NCI-H2081 treated with DMSO at 0.1 percent for 48 hours (cell line): ENCODE measurements at places on chromosomes 11 and 22.

DNA sequence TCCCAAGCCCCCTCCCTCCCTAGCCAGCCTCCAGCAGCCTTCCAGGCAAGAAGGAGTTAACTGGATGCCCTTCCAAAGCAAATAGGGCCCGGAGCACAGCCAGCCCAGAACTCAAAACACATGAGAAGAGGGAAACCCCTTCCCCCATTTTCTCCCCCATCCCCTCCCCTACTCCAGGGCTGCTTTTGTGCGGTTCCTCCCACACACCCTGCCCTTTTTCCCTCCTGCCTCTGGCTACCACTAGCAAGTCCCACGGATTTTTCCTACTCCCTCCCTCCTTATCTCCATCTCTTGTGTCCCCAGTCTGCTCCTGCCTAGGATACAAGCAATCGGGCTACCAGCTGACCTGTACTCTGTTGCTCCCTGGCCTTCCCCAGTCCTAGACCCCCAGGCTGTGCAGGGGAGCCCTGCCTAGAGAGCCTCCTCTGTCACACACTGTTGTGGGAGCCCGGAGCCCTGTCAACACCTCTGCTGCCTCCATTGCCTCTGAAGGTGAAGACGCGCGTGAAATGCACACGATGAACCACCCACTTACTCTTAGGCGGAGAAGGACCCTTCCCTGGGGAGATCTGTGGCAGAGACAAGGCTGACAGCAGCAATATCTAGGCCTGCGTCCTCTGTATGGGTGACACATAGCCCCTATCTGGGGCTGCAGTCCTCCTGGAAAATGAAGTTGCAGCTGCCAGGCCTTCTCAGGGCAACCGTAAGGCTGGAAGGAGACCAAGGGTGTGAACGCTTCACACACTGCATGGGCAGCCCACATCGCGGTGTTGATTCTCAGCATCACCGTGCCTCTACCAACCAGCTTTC lies 282.8 kb downstream of the MN1 start:
- DNase-seq: no peak

- no peak for DNase-seq
Observed at GRCh38 chr11:16738947-16739815, 734 bp downstream of the C11orf58 start.

DNA sequence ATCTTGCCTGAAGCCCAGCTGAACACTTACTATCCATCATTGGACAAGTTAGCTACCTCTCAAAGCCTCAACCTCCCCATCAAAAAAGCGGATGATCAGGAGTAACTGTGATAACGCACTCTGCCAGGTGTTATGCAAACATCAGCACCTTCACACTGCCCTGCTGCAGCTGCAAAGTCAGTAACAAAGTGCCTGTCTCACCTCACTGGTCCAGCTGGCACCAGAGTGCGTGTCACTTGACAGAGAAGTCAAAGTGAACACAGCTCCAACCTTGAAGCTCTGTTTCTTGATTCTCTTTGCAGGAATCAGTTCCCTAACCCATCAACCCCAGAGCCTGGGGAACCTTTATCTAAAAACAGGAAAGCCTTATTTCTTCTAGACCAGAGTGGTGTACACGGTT lies 413.6 kb downstream of the CTTN start:
- no peak for DNase-seq

GRCh38 chr11:95559899-95560298 lies 229.7 kb downstream of the FAM76B start:
- DNase-seq: no peak

DNA sequence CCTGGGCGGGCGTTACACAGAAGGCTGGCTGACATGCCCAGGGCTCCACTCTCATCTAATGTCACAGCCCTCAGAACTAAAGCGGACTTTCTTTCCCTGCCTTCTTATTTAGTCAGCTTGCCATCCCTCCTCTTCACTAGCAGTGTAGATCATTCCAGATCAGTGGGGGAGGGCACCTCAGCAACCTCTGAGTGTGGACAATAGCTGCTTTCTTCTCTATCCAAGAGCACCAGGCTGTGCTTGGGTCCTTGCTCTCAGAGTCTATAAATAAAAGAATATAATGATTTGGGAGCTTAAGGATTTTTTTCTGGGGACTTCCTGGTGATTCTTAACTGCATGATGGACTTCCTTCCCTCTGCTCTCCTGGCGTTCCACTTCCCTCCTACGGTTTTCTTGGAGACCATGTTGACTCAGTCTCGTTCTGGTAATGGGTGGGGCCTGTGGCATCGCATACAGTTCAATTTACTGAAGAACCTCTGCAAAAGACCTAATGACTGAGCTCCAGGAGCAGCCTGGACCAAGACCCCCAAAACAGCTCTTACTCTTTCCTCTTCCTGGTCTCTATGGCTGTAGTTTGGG lies 2.9 kb upstream of the HMBS start:
- no peak for DNase-seq

- no peak for DNase-seq
Observed at GRCh38 chr22:24134090-24134846, 47.0 kb upstream of the SUSD2 start.

GRCh38 chr22:17101475-17102296 lies 16.9 kb downstream of the IL17RA start:
- no peak for DNase-seq

DNA sequence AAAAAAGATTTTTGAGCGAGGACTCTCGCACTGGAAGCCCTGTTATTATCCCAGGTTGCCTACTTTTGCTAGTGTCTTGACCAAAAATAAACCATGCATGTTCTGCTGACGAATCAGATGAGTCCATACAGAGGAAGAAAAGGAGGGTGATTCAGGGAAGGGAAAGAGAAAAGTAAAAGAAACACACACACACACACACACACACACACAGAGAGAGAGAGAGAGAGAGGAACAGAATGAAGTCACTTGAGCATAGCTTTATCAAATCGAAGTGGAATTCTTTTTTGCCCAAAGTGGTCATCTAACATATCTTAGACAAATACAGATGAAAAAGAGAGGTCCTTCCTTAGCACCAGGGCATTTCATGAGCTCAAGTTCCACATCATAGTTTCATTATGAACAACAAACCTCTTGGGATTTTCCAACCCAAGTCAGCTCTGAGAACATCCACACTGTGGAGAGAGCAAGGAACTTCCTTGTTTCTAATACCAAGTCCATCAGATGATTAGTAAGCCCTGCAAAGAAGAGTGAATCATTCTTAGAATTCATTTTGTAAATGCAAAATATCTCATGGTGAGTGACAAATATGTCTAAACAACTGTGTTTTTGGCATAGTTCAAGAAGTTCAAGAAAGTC lies 7.7 kb upstream of the MMP12 start:
- DNase-seq: no peak

DNA sequence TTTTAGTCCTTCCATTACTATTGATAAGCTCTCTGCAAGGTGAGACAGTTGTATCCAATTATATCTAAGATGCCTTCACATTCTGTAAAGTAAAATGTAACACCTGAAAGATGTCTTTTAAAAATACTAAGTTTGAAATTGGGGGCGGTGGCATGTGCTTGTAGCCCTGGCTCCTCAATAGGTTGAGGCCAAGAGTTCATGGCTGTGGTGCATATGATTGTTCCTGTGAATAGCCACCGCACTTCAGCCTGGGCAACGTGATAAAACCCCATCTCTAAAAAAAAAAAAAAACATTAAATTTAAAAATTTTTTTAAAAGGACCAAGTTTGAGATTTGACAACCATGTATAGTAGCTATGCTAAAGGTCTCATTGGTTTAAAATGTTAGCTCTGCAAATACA lies 20.5 kb downstream of the CAPRIN1 start:
- DNase-seq: no peak

- DNase-seq: no peak
Observed at GRCh38 chr11:34261095-34261494, 96.7 kb downstream of the ABTB2 start.

- DNase-seq: no peak
Observed at GRCh38 chr22:44444341-44445306, 53.4 kb downstream of the RTL6 start.

- no peak for DNase-seq
Observed at GRCh38 chr22:25840167-25840566, 98.2 kb downstream of the MYO18B start.

GRCh38 chr11:19164881-19165280 lies 36.9 kb downstream of the CSRP3 start:
- no peak for DNase-seq

GRCh38 chr22:38798496-38798895 lies 4.6 kb upstream of the DNAL4 start:
- DNase-seq: no peak
